ENCODE measurements at places on chromosomes 2 and 18. TPM values are rescaled to one million over a fixed set of nuclear protein-coding genes. Genes with fewer than 3 reads are reported as not detected.

DNA sequence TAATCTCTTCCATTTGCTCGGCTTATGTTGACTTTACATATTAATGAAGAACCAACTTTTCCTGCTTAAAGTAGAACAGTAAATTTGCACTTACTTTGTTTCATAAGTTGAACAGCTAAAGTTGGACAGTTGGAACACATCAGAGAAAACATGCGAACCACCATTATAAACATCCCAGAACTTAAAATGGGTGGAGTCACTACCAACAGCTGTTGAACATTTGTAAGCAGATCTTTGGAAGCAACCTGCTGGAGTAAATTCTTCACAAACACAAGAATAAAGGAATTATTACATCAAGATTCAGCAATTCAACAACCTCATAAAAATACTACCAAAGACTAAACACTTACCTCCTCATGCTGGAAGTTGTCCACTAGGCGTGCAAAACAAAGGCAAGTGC lies 96.4 kb upstream of the DNER start:
- H3K36me3 ChIP-seq = peaks cover 65% of the 10 kb centered on the region
- no peak for DNase-seq
- H3K27me3 ChIP-seq = no peaks in the 10 kb centered on the region
- no peaks in the 10 kb centered on the region for H3K4me1 ChIP-seq
- H3K4me3 ChIP-seq = no peak overlapping the region
- no peak overlapping the region for H3K27ac ChIP-seq

The IL1B gene
- not detected for total RNA-seq

DNA sequence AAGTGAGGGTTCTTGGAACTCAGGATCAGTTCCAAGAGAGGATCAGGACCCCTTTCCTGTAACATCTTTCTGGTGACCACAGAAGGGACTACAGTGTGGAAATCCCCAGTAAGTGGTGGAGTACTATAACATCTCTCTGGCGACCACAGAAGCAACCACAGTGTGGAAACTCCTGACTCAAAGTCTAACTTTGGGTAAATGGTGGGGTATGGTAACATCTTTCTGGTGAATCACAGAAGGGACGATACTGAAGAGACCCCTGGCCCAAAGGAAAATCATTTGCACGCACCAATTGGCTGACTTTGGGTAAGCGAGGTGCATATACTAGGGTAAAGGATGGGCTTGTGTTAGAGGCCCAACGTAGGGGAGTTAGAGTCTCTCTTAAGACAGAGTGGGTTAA lies 56.3 kb upstream of the GULP1 start:
- no peak for DNase-seq
- no peak overlapping the region for H3K27ac ChIP-seq
- H3K36me3 ChIP-seq = no peaks in the 10 kb centered on the region
- H3K4me1 ChIP-seq = no peaks in the 10 kb centered on the region

DNA sequence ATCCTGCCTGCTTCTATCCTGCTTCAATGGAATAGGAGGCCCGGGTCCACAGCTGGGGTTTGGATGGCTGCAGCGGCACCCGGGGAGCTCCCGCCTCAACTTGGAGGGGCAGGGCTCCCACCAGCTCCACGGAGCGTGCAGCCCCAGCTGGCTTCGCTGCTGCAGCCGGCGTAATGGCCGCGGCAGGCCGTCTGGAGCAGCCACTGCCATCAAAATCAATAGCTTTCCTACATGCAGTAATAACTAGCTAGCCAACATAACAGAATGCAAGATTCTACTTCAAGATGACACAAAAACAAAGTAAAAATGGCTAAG lies 154.2 kb upstream of the RMP24 start:
- no peak overlapping the region for H3K4me3 ChIP-seq
- H3K4me1 ChIP-seq = no peaks in the 10 kb centered on the region
- H3K27me3 ChIP-seq = no peaks in the 10 kb centered on the region
- no peaks in the 10 kb centered on the region for H3K36me3 ChIP-seq

DNA sequence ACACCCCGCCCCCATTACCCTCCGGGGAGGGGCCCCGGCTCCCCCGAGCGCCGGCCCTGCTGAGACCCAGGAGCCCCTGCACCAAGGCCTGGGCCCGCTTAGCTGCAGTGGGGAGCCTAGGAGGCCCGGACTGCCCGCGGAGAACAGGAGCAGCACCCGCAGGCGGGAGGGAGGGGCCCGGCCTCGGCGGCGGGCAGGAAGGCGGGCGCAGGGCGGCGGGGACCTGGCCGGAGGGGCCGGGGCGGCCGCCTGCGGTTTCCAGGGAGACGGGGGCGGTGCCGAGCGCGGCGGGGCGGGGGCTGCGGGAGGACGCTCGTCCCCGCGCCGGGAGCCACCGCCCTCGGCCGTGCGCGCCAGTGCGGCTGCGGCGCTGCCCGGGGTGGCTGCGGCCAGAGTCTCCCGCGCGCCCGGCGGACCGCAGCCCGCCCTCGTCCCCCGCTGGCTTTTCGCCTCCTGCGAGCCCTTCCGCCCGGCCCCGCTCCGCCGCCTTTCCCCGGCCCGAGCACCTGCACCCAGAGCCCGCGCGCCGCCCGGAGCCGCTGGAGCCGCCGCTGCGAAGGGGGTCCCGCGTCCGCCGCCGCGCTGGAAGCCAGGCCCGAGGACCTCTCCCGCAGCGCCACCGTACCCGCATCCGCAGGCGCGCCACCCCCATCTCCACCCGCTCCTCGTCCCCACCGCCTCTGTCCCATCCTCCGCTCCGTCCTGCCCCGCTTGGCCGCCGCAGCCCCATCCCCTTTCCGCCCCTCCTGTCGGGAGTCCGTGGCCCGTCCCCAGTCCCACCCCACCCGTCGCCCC lies 17.2 kb downstream of the GPC1 start:
- peak overlapping the region; percentile 43 for H3K4me3 ChIP-seq
- peak overlapping the region; percentile 71 for H3K27ac ChIP-seq
- H3K36me3 ChIP-seq = no peaks in the 10 kb centered on the region
- H3K27me3 ChIP-seq = no peaks in the 10 kb centered on the region

GRCh38 chr2:105708697-105709096 lies 36.0 kb upstream of the NCK2 start:
- no peak overlapping the region for H3K27ac ChIP-seq
- no peaks in the 10 kb centered on the region for H3K27me3 ChIP-seq
- no peaks in the 10 kb centered on the region for H3K36me3 ChIP-seq

DNA sequence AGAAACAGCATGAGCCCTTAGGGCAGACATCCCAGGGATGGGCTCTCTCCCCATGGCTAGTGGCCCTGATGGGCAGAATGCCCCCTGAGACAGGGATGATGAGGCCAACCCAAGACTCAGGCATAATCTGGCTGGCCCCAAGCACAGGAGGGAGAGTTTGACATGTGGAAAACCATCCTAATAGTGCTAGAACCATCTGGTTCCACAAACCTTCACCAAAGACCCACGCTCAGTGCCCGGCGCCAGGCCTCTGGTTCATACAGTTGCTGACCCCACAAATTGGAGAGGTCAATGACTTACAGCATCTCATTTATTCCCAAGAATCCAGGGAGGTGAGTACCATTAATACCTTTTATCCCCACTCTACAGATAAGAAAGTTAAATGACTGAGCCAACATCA lies 95.5 kb downstream of the TNS1 start:
- no peaks in the 10 kb centered on the region for H3K4me1 ChIP-seq
- no peak overlapping the region for H3K27ac ChIP-seq
- peaks cover 4% of the 10 kb centered on the region for H3K27me3 ChIP-seq
- H3K4me3 ChIP-seq = no peak overlapping the region
- DNase-seq = no peak

DNA sequence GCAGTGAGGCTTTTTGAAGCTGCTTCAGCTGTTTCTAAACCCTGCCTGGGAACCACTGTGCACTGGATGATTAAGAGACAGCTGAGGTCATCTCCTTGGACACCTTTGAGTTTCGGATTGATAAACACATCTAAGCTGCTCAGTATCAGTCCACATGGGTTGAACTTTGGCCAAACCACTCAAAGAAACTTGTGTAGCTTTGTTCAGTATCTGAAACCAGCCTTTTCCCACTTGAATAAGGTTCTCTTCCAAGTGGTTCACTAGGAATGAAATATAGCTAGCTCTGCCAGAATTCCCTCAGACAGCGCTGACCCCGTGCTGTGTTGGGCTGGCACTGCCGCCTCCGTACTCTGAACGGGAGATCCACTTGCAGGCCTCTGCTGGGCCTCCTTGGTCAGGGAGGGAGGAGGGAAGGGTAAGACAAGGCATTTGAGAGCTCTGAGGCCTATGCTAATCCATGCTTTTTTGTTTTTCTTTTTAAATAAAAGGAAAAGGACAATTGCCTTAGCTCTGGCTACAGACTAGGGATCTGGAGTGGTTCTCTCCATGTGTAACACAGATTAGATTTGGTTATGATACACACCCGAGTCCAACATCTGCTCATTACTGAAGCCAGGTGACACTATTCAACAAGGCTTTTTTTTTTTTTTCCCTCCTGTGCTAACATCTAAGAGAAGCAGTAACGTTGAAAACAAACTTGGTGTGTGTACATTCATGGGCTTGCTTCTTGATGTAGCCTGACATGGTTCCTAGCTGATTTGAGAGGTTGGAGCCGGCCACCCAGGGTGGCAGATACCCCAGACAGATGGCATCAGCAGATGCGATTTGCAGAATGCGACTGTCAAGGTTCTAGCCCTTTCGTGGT lies 67.7 kb downstream of the NCK2 start:
- no peaks in the 10 kb centered on the region for H3K27me3 ChIP-seq
- no peak overlapping the region for H3K4me3 ChIP-seq
- no peak overlapping the region for H3K27ac ChIP-seq
- no peaks in the 10 kb centered on the region for H3K36me3 ChIP-seq

The ADCYAP1 gene
- total RNA-seq = not detected

The TBR1 gene
- not detected for total RNA-seq

DNA sequence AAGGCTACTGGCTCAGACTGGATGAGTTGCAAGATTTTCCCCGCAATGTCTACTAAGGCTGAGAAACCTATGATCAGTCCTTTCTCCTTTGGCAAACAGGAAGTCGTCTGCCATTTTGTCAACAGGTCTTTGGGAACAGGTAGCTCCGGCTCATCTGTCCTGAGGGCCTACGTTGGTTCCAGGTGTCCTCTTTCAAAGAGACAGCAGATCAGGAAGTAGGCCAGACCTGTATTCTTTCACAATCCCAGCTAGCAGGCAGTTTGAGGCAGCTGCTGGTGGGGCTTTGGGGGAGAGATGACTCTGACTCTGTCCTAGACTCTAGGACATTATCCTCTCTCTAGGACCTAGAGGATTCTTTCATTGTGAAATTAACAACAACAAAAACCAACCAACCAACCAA lies 98.6 kb downstream of the ACTR2 start:
- 0 out of 2 replicates have a peak, but pooled peaks cover 6% of the 10 kb centered on the region for H3K36me3 ChIP-seq
- no peak overlapping the region for H3K27ac ChIP-seq
- no peak overlapping the region for H3K4me3 ChIP-seq
- no peaks in the 10 kb centered on the region for H3K27me3 ChIP-seq
- DNase-seq = no peak

- no peaks in the 10 kb centered on the region for H3K36me3 ChIP-seq
- no peak for DNase-seq
- H3K27me3 ChIP-seq = no peaks in the 10 kb centered on the region
- no peak overlapping the region for H3K4me3 ChIP-seq
- no peaks in the 10 kb centered on the region for H3K4me1 ChIP-seq
Observed at GRCh38 chr2:154449951-154450658, 248.4 kb upstream of the KCNJ3 start.

- no peak for DNase-seq
- no peak overlapping the region for H3K27ac ChIP-seq
- H3K4me1 ChIP-seq = no peaks in the 10 kb centered on the region
- peaks cover 2% of the 10 kb centered on the region for H3K36me3 ChIP-seq
- H3K4me3 ChIP-seq = no peak overlapping the region
Observed at GRCh38 chr2:169561364-169561763, 12.3 kb downstream of the FASTKD1 start.

The COL6A3 gene
- 0.69 TPM for total RNA-seq
